Activated naive CD8-positive, alpha-beta T cell treated with anti-CD3 and anti-CD28 coated beads, Interleukin-2, amount 50 U/mL, for 24 hours (primary cell): ENCODE measurements at places on chromosomes 4 and X.

DNA sequence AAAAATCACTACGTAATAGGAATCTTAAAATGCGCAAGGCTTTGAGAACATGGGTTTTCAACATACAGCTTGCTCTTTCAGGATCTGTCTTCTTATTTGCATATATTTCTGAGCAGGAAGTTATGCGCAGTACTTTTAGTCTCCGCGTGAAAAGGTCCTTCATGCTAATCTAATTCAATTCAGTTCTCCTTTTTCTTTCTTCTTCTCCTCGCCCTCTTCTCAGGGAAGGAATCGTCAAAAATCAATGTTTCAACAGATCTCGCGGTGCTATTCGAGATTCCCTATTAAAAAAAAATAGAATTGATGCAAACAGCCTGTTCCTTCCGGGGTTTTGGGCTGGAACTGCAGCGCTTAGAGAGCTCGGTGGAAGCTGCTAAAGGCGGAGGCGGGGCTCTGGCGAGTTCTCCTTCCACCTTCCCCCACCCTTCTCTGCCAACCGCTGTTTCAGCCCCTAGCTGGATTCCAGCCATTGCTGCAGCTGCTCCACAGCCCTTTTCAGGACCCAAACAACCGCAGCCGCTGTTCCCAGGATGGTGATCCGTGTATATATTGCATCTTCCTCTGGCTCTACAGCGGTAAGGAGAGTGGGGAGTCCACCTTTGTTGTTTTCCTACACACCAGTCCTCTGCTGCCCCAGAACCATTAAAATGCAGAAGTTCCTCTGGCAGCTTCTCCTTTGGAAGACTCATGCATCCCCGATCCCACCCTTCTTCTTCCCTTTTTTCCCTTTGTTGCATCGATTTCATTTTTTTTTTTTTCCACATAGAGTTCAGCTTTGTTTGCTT, at the start of the genes HMGN5 and SH3BGRL:
TSS of gene HMGN5 (minus strand) at position 243 of the 785 bp plus-strand sequence. CDS start 80,364 bp downstream, outside the sequence.
TSS of gene SH3BGRL (plus strand) at position 432 of the 785 bp plus-strand sequence. CDS start at position 531, 99 bp downstream.
- DNase-seq, result peak; percentile 65

GRCh38 chr4:112075129-112075753, 70.0 kb upstream of the FAM241A start:
- DNase-seq, result no peak

GRCh38 chr4:153205757-153206156, 1.5 kb downstream of the TRIM2 start:
- peak; percentile 31 for DNase-seq

GRCh38 chrX:98068024-98068580, 1184.4 kb downstream of the RPA4 start:
- DNase-seq, result no peak

DNA sequence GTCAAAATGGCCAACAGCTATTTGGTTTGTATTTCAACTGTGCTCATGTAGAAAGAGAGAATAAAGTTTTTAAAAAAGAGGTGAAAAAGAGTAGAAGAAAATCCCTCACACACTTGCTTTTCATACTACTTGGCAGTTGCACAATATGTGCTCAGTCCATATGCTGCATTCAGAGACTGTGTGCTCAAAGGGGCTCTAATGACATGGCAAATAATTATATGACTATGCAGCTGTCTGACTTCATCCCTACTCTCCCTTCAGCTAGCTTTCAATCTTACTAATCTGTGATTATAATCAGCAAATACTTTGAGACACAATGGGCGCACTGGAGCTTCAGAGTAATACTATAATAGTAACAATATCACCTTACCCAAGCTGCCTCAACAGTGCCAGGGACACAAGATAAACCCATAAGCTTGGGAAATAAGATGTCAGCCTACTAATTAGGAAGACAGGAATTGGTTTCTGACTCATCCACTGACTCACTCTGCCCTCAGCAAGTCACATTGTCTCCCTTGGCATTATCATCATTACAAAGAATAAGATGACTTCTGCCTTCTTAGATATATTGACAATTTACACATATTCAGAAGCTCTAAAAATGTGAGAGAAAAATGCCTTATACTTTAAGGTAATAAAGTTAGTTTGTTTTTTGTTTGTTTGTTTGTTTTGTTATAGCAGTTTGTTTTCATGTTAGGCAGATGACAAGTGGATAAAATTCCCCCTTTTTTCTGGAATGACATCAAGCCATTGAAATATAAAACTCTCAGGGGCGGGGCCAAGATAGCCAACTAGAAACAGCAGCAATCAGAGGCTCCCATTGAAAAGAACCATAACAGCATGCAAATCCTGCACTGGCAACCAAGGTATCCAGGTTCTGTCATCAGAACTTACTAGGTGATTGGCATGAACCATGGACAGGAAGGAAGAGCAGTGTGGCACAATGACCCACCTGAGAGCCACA, 311.6 kb downstream of the FAM133A start:
- DNase-seq, result no peak

- no peak for DNase-seq
Observed at GRCh38 chrX:14963447-14964236, 90.4 kb downstream of the MOSPD2 start.

DNA sequence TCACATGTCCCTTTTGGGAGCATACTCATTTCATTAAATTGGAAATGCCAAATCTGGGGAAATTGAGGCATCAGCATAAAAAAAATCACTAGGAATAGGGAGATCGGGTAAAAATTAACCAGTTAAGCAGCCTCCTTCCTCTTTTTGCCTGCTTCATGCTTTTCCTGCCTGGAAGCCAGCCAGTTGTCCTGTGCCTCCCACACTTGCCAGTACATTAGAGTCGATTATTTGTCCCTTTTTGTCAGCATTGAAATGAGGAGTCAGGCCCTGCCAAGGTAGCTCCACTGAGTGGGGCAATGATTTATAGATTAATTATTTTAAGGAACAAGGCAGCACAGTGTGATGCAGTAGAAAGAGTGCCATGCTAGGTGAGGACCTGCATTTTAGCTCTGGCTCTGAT, 55.3 kb downstream of the SH2D1A start:
- no peak for DNase-seq

- no peak for DNase-seq
Observed at GRCh38 chr4:112378858-112379257, 81.7 kb downstream of the ALPK1 start.
